SHP77 treated with DMSO at 0.1 percent for 48 hours (cell line): ENCODE measurements at places on chromosomes 3 and 15.

DNA sequence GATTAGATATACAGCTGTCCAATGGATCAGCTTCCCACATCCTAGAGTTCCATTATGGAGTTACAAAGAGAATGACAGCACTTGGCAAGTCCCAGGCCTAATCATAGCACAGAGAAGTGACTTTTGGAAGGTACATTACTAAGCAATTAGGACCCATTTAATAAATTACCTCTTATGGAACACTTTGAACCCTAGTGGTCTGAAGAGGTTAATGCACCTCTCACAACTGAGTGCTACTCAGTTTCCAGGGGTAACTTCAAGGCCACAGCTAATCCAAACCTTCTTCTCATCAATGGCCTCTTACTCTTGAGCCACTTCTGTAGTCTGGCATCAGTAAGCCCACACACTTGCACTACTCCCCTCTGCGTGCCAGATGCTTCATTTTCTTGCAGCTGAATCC, 34.9 kb upstream of the MEIS2 start:
- peak; percentile 2 for DNase-seq

GRCh38 chr15:61186905-61187741, 42.0 kb downstream of the RORA start:
- no peak for DNase-seq

GRCh38 chr15:29571792-29572431, 250.4 kb downstream of the TJP1 start:
- no peak for DNase-seq

- no peak for DNase-seq
Measured at GRCh38 chr3:38268087-38268486, 2.5 kb downstream of the SLC22A13 start.

DNA sequence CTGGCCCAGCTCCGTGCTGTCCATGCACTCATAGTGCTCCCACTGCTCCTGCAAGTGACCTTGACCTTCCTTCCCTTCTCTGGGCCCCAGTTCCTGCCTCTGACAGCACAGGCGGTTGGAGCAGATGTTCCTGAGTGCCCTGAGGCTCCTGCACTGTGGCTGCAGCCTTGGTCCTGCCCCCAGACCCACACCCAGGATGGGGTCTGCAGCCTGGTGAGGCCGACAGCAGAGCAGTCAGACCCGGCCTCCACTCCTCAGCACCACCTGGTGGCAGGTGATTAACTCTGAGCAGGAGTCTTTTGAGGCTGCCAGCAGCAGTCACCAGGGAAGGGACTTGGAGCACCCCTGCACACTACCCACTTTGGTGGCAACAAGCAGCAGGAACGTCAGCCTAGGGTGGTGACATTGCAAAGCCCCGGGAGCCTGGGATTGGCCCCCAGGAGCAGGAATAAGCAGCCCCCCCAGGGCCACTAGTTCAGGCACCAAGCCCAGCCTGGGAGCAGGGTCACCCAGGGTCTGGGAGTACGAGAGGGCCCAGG, 64.6 kb downstream of the CYP11A1 start:
- DNase-seq: peak; percentile 7

GRCh38 chr3:25427942-25428788, at the start of gene RARB:
Gene RARB (plus strand): TSS chr3:25428263. CDS start chr3:25428732, 469 bp downstream.
- DNase-seq: peak; percentile 4

GRCh38 chr3:12452361-12453330, 31.6 kb upstream of the TSEN2 start:
- no peak for DNase-seq

GRCh38 chr3:156455839-156456238, 99.1 kb downstream of the SSR3 start:
- DNase-seq: no peak

DNA sequence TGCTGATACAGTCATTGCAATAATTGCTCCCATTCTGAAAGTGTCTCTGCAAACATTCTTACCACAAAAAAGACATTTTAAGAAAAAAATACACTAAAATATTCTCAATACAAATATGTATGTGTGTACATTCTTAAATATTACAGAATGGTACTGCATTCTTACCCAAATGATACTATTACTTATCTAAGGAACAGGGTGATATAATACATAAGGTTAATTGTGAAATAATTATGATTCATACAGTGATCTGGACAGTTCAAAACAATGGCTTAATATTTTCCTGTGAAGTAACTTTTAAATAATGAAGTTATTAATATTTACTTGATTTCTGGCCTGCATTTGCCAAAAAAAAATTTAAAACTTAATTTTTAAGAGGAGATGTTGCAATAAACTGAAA, 694.6 kb downstream of the TUSC7 start:
- DNase-seq: no peak

DNA sequence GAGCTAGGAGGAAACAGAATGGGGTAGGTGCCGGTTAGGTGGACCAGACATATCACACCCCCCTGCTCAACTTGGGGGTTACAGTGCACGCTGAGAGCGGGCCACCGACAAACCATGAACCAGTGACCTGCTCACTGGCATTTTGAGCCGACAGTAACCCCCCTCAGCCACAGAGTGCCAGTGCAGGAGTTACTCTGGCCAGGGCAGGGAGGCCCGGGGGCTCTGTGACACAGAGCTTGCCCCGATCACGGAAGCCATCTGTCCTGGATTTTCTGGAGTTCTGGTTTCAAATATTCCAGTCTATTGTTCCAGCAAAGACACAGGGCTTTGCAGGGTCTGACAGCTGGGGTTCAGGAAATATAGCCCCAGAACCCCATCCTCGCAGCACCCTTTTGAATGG, 225.2 kb downstream of the VPS13C start:
- DNase-seq: no peak

- DNase-seq: no peak
Measured at GRCh38 chr3:196246612-196247308, 30.4 kb downstream of the SLC51A start.

GRCh38 chr3:58658508-58658907, 8.1 kb downstream of the FAM3D start:
- DNase-seq: no peak

DNA sequence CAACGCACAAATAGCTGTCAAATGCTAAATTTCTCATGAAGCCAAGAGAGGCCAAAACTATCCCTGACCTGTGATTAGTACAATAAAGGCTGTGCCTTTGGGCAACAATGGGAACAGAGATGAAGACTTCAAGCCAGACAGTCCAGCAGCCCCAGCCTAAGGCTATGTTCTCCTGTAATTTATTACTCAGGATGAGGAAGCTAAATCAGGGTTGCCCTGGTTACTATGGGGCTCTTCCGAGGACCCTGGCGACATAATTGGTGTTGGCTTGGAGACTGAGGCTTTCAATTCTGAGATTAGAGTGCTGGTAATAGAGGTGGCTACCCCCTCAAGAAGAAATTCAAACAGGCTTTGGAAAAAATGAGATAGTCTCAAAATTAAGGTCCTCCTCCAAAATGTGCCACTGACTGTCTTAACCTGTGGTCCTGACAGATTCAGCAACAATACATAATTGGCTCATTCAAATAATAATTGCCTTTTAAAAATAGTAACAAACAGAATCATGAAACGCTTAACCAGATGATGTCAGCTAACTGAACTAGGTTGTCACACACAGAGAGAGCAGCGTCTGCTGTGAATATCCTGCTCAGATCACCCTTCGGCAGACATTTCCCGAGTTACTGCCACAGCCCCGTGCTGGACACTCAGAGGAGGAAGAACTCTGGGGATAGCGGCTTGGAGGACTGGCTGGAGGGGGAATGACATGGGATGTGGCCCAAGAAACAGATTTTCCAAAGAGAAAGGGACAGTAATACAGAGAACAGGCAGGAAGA, 43.0 kb downstream of the NSMCE3 start:
- DNase-seq: no peak

DNA sequence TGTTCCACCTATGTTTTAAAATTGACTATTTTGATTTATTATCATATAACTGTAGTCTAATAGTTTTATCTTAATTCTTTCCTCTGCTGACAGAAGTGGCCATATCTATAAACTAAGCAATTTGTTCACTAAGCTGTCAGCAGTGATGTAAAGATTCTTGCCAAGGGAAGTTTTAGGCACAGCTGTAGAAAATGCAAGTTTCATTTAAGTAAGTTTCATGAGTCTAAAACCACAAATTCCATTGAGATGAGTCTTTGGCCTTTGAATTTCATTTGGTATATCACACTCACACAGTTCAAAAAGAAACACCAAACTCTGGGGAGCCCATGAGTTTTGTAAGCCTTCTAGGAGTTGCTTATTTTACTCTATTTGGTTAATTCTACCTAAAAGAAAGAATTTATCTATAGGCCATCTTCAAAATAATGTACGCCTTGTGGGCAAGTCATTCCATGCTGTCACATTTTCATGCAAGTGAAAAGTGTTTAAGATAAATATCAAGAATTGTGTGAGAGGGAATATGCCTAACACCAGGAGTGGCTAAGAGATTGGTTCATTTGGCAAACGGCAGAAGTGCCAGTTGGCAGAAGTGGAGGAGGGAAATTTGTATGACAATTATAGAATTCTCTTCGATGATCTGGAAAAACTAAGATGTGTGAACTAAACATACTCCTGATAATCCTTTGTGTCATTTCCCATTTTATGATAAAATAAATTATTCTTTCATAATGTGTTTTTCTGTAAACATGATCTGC, 292.9 kb downstream of the ZIC4 start:
- no peak for DNase-seq

DNA sequence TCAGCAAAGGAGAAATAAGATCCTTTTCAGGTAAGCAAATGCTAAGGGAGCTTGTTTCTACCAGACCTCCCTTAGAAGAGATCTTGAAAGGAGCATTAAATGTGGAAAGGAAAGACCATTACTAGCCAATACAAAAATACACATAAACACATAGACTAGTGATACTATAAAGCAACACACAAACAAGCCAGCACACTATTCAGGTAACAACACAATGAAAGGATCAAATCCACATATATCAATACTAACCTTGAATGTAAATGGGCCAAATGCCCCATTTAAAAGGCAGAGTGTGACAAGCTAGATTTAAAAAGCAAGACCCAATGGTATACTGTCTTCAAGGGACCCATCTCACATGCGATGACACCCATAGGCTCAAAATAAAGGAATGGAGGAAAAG, 317.6 kb downstream of the TBL1XR1 start:
- DNase-seq: no peak

DNA sequence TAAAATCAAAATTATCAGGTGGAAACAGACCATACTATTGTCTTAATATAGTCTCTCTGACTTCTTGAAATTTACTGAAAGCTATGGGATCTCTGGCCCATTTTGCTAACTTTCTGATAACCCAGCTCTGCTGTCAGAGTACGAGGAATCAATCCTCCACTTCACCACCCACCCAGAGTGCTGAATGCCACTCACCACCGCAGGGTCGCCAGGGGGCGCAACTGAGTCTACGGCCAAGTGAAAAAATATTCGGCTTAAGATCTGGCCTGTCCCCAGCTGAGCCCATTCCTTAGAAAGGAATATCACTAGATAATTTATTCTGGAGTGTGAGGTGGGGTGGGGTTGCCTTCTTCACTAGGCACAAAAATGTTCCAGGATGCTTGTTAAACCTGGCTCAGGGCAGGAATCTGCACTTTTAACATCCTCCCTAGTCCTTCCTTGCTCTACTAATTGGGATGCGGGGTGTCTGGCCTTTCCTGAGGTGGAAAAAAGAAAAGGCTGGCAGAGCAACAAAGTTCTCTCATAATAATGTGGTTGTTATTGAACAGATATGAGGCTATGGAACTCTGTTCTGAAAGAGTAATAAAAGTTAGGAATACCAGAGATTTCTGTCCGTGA, 520.6 kb downstream of the MFSD1 start:
- no peak for DNase-seq

DNA sequence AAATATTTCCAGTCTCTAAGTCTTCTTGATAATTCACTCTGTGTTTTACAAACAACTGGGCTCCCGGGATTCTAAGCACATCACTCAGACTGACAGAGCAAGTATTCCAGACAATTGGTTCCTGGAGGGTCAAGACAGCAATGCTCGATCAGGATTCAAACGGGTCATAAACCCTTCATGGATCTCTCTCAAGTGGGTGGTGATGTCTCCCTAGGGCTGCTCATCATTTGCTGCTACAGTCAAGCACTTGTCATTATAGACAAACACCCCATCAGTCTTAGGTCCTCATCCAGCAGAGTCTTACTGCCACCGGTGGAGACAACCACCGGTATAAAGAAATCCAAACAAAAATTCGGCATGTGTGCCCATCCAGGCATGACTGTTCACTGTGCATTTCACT, 921.1 kb downstream of the FHIT start:
- DNase-seq: peak; percentile 12

DNA sequence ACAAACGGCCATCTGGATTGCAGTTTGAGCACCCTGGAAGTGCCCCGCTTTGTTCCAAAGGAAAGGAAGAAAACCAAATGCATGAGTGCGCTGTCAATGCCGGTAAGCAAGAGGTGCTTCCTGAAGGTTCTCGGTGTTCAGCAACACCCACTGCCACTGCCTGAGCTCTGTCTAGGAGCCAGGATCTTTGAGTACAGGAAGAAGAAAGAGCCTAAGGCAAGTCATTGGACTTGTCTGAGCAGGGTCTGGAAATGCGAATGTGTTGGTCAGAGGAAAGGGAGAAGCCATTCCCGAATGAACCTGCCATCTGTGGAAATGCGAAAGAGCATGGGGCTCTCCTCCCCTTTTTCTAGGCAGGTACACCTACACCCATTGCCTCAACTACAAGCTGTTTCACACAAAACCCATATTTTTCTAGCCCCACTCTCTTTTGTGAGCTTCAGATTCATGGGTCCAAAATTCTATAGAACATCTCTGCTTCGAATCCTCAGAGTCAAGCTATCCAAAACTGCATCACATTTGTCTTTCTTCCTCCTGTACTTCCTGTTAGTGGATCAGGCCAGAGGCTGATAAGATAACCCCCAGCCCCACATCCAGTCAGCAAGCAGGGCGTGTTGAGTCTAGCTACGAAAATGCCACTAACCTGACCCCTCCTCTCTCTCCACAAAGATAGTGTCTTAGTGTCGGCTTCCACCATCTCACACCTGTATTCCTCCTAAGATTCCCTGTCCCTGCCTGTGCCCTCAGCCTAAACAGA, 55.6 kb upstream of the C15orf61 start:
- DNase-seq: no peak

- DNase-seq: no peak
Measured at GRCh38 chr3:160686955-160687535, 10.1 kb downstream of the ARL14 start.

GRCh38 chr3:123605789-123606234, 21.0 kb upstream of the HACD2 start:
- no peak for DNase-seq

DNA sequence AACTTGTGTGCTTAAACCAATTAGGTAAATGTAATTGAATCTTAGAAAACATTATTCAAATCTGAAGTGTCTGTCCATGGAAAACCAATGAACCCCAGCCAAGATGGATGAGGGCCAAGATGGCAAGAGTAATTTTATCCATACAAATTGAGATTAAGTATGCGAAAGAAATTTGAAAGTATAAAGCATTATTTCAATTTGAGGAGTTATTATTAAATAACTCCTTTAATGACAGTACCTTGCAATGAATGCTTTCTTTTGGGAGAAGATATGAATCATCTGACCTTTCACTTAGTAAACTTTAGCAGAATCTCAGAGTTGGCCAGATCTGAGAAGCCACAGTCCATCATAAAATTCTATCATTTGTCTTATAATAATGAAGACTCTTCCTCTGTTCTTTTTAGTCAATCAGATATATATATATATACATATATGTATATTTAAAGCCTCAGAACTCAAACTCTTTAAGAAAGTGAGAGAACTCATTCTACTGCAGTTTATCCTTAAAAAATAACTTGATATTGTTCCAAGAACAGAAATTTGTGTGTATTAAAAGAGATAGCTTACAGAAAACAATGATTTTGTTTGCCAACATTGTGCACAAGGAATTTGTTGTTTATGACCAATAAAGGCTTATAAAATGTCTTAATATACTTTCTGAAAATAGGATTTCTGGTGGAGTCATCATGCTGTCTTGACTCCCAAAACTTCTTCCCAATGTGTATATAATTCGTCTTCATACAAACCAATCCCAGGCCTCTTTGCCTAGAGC, 434.8 kb upstream of the THBS1 start:
- no peak for DNase-seq
